Esophagus (tissue), 2 donors: ENCODE measurements at places on chromosomes 1 and 21. TPM values are rescaled to one million over a fixed set of nuclear protein-coding genes. Genes with fewer than 3 reads are reported as not detected.

The MYOG gene
- not detected for polyA plus RNA-seq

The NECTIN4 gene
- polyA plus RNA-seq, result 44.9 TPM

The SDCCAG8 gene
- polyA plus RNA-seq, result 11.2 TPM

The SDHC gene
- polyA plus RNA-seq, result 40.6 TPM

The GIPC2 gene
- 0.96 TPM for polyA plus RNA-seq

The IL12RB2 gene
- 1.7 TPM for polyA plus RNA-seq

The LENEP gene
- polyA plus RNA-seq, result 0.22 TPM

The ATP1A1 gene
- polyA plus RNA-seq, result 196 TPM

The TSACC gene
- polyA plus RNA-seq, result 0.40 TPM

The GSTM2 gene
- polyA plus RNA-seq, result 52.0 TPM

The CFAP141 gene
- polyA plus RNA-seq, result not detected

The TCHH gene
- 0.13 TPM for polyA plus RNA-seq

The OLFML2B gene
- polyA plus RNA-seq, result 0.29 TPM

The ALX3 gene
- polyA plus RNA-seq, result 0.04 TPM

The RNU1-4 gene
- polyA plus RNA-seq, result not detected

The S100B gene
- polyA plus RNA-seq, result 2.3 TPM

The PLEKHN1 gene
- polyA plus RNA-seq, result 35.6 TPM

The NLRP3 gene
- polyA plus RNA-seq, result 0.25 TPM

The SLC9A1 gene
- 16.1 TPM for polyA plus RNA-seq

The SPATA45 gene
- polyA plus RNA-seq, result not detected

The PRRX1 gene
- polyA plus RNA-seq, result 4.5 TPM

The SHE gene
- 2.1 TPM for polyA plus RNA-seq

The WNT9A gene
- polyA plus RNA-seq, result 3.6 TPM

The IL22RA1 gene
- polyA plus RNA-seq, result 10.3 TPM

The PTPN14 gene
- polyA plus RNA-seq, result 4.1 TPM

The CLDN17 gene
- polyA plus RNA-seq, result 6.5 TPM

The ZRANB2 gene
- polyA plus RNA-seq, result 26.6 TPM

The S100A1 gene
- 2.3 TPM for polyA plus RNA-seq

The TAS1R1 gene
- polyA plus RNA-seq, result 0.02 TPM

The TMEM269 gene
- 0.04 TPM for polyA plus RNA-seq

The GBP5 gene
- polyA plus RNA-seq, result 1.4 TPM

The DCST2 gene
- polyA plus RNA-seq, result 10.1 TPM

The REN gene
- 0.27 TPM for polyA plus RNA-seq

The LRRC53 gene
- polyA plus RNA-seq, result not detected

The HPDL gene
- 2.7 TPM for polyA plus RNA-seq

The UTP11 gene
- polyA plus RNA-seq, result 32.0 TPM

The CLDN14 gene
- not detected for polyA plus RNA-seq

The GJA8 gene
- not detected for polyA plus RNA-seq

The ADARB1 gene
- 4.7 TPM for polyA plus RNA-seq

The CDC20 gene
- polyA plus RNA-seq, result 42.8 TPM

The RGSL1 gene
- 0.14 TPM for polyA plus RNA-seq

The CELA2B gene
- polyA plus RNA-seq, result not detected

The KCNJ9 gene
- not detected for polyA plus RNA-seq

The NUAK2 gene
- 28.3 TPM for polyA plus RNA-seq
